Thoracic aorta endothelial cell (primary cell): ENCODE measurements at places on chromosomes 12 and 14. TPM values are rescaled to one million over a fixed set of nuclear protein-coding genes. Genes with fewer than 3 reads are reported as not detected.

The AKAP6 gene
- 0.43 and 0.53 TPM in 2 replicates for total RNA-seq

The BLTP3B gene
- 37.9 and 39.0 TPM in 2 replicates for total RNA-seq

The E2F7 gene
- 30.0 and 36.3 TPM in 2 replicates for total RNA-seq

The PCBP2 gene
- total RNA-seq: 396 and 498 TPM in 2 replicates

The VIPAS39 gene
- total RNA-seq: 31.1 and 33.5 TPM in 2 replicates

The B3GNT4 gene
- total RNA-seq: not detected in 2 replicates
